ENCODE measurements at places on chromosomes 5 and 9.

- no peak for DNase-seq
Measured at GRCh38 chr5:149389552-149390495, 10.7 kb upstream of the IL17B start.

DNA sequence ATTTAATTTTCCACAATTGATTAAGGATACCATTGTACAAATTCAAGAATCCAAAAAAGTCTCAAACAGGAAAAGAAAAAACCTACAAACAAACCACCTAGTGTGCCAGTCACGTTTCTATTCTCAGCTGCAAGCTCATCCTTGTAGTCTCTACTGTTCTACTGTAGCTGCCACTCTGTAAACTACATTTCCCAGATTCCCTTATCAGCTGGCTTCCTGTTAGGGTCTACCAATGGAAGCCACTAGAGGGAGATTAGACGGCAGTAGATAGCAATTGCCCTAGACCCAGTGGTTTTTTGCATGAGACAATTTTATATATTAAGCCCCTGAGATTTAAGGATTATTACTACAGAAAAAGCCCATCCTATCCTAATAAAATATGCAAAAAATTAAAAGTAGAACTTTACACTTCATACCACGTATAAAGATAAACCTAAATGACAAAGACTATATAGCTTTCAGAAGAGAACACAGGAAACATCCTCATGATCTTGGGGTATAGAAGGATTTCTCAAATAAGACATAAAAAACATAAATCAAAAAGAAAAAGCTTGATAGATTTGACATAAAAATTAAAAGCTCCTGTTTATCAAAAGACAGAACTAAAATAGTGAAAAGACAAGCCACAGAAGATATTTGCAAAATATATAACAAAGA is 37.4 kb downstream of the P4HA2 start:
- DNase-seq: peak; percentile 28

DNA sequence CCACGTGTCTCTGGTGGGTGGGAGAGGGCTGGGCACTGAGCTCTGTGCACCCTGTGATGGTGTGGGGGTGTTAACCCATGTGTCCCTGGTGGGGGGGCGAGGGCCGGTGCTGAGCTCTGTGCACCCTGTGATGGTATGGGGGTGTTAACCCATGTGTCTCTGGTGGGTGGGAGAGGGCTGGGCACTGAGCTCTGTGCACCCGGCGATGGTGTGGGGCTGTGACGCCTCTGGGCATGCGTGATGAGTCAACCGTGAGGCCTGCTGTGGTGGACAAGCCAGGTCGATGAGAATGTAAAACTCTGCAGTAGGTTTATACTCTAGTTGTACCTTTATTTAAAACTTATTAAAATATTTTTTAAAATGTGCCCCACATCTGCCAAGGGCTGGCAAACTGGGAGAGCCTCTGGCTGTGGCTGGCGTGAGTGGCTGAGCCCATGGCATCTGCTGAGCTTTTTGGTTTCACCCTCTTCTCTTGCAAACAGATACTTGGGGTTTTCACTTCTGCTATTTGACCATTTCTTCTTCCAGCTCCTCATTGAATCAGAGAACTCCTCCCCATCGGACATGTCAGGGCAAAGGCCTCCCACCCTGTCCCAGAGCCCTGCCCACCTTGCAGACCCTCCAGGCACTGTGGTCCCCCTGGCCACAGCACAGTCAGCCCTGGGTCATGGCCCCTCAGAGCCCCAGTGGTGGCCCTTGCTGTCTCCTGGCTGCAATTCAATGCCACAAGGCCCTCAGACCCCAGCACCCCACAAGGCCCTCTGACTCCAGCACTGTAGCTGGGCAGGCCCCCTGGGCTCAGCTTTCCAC is 18.5 kb upstream of the EXOC3 start:
- no peak for DNase-seq

GRCh38 chr5:72523960-72524582 is 16.9 kb upstream of the ZNF366 start:
- DNase-seq: no peak

- DNase-seq: no peak
Measured at GRCh38 chr9:134051319-134051718, 16.5 kb downstream of the BRD3 start.

- DNase-seq: no peak
Measured at GRCh38 chr9:35028341-35028740, 38.8 kb downstream of the DNAJB5 start.

DNA sequence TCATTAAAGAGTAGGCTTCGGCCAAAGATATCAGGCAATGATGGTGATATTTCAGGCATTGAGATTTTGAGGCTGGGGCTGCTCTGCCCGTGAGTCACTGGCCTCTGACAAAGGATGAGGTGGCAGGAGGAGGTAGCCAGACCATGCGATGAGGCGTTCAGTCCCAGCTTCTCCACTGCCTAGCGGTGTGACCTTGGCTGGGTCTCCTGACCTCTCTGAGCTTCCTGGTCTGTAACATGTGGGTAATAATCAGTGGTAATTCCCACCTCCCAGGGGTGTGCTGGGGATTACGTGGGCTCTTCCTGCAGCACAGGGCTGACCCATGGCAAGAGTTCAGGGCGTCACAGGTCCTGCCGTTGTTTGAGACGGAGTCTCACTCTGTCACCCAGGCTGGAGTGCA is 73.2 kb upstream of the RAPGEF1 start:
- no peak for DNase-seq

GRCh38 chr9:134441227-134442084 is 115.2 kb downstream of the RXRA start:
- DNase-seq: no peak

DNA sequence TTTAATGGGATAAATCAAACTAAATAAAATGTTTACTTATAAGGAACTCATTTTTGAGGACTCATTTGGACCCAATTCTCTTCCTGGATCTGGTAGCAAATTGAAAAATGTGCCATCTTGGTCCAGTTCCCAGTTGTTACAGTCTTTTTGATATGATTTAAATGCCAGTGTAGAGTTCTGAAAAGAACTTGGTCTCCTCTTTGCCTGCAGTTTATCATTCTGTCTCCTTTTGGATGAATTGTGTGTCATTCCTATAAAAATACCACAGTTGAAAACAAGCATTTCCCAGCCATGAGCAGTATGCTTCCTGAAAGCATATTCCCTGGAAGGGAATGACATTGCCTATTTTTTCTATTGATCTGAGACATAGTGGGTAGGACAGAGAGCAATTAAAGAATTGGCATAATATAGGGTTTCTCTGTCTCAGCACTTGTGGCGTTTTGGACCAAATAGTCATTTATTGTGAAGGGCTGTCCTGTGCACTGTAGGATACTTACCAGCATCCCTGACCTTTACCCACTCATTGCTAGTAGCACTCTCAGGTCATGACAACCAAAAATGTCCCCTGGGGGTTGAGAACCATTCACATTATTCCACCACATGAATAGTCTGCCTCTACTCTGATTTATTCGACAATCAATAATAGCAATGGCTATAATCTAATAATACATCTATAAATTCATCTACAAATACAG is 181.8 kb downstream of the NXNL2 start:
- no peak for DNase-seq

- DNase-seq: no peak
Measured at GRCh38 chr5:116452774-116453368, 121.8 kb downstream of the SEMA6A start.

- DNase-seq: no peak
Measured at GRCh38 chr5:73853091-73853490, 227.1 kb downstream of the ARHGEF28 start.

- no peak for DNase-seq
Measured at GRCh38 chr9:120197605-120198004, 382.4 kb downstream of the CDK5RAP2 start.

DNA sequence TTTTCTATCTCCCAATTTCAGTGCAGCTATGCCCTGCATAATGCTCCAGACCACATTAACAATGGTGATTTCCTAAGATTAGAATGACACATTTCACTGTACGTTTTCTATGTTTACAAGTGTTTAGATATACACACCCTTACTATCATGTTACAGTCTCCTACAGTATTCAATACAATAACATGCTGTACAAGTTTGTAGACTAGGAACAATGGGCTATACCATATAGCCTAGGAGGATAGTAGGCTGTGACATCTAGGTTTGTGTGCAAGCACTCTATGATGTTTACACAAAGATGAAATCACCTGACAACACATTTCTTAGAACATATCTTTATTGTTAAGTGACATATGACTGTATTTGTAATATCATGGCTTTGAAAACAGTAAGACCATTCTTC is 1435.6 kb upstream of the NUDT12 start:
- no peak for DNase-seq

GRCh38 chr9:21812415-21812814 is 10.0 kb downstream of the MTAP start:
- DNase-seq: no peak

- DNase-seq: no peak
Measured at GRCh38 chr5:81838307-81838906, 87.5 kb upstream of the SSBP2 start.

DNA sequence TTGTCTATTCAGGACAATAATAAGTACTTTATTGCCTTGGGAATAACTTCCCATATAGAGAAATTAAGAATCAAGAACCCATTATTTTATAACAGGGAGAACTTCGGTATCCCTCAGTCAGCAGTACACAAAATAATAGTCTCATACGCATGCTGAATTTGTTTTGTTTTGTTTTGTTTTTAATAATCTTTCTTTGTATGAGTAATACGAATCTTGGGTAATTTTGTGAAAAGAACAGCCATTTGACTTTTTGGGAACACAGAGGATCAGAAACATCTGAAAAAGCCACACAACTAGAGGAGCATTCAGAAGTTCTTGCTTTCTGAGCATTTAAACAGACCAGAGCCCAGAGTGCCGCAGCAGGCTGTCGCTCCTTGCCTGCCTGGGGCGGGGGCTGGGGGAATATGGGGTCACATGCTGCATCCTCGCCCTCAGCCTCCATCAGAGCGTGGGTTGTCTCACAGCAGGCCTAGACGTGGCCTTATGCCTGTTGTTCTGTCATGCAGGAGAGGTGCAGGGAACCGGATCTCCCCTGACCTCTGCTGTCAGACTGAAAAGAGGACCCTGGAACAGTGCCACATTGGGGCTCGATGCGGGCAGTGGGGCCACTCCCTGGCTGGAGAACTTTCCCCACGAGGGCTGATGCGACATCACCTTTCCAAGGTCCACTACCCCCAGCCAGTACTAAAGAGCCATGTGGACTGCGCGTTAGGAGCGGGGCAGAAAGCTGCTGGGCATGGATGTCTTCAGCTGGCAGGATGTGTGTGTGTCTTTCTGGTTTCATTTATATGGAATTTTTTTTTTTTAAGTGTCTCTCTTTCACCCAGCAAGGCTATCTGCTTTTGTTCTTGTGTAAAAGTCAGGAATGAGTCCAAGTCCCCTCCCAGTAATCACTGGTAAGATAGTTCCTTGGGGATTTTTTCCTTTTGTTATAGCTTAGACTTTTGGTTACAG is 133.4 kb upstream of the OTULINL start:
- DNase-seq: peak; percentile 56

DNA sequence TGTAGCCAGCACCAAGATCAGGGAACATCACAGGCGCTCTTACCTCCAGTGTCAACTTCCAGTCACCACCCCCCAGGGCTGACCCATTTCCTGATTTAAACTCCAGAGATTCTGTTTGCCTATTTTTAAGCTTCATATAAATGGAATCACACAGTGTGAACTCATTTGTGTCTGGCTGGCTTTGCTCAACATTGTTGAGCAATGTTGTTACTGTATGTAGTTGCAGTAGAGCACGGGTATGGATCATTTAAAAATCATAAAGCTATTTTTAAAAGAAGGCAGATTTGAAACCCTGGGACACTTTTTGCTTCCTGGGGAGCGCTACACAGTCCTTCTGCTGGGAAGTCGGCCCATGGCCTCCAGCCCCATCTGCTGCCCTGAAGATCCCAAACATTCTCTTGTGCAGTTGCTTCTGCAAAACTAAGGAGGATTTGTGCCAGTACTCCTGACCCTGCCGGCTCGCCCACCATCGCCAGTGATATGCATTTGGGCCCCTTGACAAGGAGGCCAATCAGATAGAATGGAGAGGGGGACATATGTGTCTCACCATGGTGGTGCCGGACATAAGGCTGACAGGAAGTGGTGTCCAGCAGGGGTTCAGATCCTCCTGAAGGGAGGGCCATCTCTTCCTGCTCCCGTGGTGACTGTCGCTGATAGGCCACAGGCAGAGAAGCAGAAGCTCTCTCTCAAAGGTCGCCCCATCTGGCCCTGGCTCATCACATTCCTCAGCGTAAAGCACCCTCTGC is 13.3 kb downstream of the DCANP1 start:
- no peak for DNase-seq
